ENCODE measurements at places on chromosomes 7 and 10.

DNA sequence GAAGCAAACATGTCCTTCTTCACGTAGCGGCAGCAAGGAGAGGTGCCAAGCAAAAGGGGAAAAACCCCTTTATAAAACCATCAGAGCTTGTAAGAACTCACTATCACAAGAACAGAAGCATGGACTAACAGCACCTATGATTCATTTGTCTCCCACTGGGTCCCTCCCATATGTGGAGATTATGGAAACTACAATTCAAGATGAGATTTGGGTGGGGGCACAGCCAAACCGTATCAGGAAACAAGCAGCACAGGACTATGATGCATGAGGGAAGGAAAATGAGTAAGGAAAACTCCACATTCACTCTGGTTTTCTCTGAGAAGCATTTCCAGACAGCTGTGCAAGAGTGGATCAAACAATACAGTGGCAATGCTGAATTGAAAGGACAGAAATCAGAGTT, 81.6 kb downstream of the RSU1 start:
- no peak for DNase-seq

GRCh38 chr7:135447748-135448147, 62.2 kb downstream of the CNOT4 start:
- DNase-seq: no peak

DNA sequence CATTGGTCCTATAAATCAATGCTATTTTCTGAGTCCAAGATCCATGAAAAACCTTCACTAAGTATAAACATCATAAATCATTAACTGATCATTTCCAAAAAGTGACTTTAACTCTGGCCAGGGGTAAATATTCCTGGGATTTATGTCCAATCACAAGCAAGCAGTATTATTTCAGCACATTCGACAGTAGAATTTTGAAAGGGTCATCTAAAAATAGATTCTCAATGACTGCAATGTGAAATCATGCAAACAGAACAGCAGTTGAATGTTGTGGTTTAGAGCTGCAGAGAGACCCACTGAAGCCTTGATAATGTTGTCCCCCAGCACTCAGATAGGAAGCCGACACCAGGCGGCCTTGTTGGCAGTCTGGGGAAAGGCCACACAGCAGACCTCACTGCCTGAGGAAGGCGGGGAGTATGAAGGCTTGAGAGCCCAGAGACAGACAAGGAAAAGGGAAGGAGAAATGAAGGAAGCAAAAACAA, 38.1 kb downstream of the FAM107B start:
- no peak for DNase-seq

DNA sequence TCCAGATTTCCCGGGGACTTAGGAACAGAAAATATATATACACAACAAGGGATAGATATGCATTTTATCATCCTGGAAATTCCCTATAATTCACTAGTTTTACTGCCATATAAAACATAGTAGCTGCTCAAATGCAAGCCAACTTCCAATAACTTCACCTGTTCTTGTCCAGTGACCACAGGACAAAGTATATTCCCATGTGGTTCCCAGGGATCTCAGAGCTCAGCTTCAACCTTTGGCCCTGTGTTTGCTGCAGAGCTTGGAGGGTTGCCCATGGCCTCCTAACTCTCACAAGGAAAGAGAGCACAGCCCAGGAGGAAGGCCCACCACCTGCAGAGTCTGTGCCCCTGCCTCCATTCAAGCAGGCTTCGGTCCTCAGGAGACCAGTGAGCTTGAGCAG, 4.5 kb upstream of the DRGX start:
- no peak for DNase-seq

- no peak for DNase-seq
These were observed 12.0 kb upstream of the ZNF467 start for GRCh38 chr7:149785402-149785801.

DNA sequence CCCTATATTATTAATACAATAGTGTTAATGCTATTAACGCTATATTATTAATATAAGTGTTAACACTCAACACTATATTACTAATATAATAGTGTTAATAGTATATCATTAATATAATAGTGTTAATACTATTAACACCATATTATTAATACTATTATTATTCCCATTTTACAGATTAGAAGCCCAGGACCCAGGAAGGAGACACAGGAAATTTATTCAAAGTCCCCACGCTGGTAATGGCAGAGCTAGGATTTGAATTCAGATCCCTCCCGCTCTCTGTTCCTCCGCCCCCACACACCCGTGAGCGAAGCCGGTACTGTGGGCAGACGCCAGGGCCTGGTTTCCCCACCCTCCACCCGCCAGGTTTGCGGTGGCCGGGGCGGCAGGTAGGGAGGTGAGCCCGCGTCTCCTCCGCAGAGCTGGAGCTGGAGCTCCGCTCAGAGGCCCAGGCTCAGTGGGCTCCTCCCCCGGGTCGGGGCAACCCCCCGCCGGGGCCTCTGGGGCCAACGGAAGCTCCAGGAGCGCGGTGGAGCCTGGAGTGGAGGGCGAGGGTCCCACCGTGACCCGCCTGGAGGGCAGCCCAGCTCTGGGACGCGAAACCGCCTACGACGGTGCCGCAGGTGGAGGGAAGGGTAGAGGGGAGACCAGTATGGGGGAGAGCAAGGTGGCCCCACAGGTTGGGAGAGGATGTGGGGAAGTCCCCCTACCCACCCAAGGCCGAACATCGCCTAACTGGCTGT, at the start of gene TMEM225B:
Gene TMEM225B (plus strand): TSS at position 506 of the 740 bp plus-strand sequence. CDS start 6,122 bp downstream, outside the sequence.
- no peak for DNase-seq

DNA sequence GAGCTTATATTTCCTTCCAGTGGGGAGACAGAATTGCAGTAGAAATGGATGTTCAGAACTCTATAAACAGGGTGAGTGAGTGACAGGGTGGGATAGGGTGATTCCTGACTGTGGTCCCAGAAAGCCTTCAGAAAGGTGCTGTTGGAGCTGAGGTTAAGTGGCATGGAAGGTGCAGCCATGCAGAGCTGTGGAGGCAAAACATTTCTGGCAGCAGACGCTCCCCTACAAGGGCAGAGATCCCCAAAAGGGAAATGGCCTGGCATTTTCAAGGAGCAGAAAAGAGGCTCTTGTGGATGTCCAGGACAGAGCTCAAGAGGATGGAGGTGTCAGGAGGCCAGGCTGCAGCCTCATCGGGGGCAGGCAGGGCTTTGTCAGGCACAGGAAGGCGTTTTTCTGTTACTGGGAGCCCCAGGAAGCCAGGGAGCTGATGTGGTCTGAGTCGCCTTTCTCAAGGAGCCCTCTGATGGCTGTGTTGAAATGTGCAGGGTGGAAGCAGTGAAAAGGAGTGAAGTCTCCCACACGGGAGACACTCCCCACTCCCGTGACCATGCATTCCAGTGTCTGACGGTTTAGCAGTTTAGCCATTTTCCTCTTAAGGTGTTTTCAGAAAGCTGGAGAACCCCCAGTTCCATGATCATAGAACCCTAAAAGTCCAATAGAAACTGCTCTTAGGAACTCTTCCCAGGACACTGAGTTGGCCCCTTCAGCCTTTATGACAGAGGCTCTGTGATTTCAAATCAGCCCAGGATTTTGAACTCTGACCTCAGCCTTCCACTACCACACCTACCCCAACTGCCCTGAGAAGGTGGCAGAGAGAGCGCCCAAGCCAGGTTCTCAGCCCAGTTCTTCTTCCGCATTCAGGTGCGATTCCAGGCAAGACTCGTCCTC, 96.2 kb downstream of the C10orf105 start:
- no peak for DNase-seq

GRCh38 chr10:11164551-11164802, 146.8 kb downstream of the CELF2 start:
- no peak for DNase-seq

GRCh38 chr7:27763983-27764508, 24.1 kb downstream of the TAX1BP1 start:
- no peak for DNase-seq

DNA sequence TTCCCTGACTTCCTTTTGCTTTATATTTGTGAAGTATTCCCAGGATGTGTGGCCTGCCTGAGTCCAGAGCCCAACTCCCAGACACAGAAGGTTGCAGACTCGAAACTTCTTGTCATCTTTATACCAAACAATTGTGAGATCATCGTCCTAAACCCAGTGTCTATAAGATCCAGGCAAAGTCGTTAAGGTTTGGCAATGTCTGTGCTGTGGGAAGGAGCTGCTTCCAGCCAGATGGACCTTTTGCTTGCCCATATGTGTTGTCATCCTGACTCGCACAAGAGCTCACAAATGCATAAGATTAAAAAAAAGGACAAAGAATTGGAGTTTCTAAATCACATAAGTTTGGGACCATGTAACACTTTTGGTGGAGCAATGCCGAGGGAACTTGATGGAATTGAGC, 37.0 kb downstream of the WNT2 start:
- no peak for DNase-seq

DNA sequence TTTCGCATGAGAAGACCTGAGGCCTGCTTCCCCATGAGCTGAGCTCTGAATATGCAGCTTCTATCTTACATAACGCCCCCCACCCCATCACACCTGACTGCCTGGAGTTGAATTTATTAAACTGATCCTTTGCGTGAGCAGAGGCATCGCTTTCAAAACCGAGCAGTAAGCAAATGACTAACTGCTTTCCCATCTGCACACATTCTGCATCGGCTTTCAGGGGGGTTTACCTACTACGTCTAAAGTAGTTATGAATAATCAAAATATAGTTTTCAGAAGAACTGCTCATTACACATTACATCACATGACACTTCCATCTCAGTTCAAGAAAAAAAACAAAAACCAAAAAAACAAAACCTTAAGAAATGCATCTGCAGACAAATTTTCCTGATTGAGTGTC, 54.7 kb upstream of the EGR2 start:
- no peak for DNase-seq

GRCh38 chr10:53406532-53406931, 633.9 kb upstream of the MBL2 start:
- DNase-seq: no peak

- DNase-seq: no peak
These were observed 16.5 kb downstream of the PLXDC2 start for GRCh38 chr10:19832699-19833098.

- no peak for DNase-seq
These were observed 54.5 kb downstream of the CUL1 start for GRCh38 chr7:148753224-148753623.

DNA sequence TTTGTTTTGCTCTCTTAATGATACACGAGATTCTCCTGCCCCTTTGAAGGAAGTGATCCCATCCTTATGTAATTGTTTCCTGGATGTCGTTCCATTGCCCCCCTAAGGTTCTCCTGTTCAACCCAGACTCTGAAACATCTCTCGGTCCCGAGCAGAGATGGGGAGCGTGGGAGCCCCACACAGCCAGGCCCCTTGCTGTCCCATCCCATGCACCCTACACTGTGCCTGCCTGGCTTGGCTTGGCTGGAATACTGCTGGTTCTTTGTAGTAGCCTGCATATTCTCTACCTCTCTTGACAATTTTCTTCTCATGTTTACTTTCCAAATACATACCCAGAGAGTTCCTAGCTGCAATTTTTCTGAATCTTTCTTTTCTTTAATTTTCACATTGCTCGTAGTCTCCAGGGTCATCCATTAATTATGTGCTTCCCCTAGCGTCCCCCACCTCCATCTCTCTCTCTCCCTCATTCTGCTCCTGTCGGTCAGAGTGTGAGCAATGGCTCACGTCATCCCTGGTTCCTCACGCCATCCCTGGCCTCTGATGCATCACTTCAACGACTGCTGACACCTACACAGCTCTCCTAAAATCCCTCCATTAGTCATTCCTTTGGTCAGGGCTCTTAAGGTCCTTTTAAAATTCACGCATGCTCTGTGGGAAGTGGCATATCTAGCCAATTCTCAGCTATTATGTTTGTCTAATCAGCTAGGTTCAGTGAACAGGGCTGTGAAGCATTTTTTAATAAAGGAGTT, 32.5 kb upstream of the GPR158 start:
- DNase-seq: no peak

DNA sequence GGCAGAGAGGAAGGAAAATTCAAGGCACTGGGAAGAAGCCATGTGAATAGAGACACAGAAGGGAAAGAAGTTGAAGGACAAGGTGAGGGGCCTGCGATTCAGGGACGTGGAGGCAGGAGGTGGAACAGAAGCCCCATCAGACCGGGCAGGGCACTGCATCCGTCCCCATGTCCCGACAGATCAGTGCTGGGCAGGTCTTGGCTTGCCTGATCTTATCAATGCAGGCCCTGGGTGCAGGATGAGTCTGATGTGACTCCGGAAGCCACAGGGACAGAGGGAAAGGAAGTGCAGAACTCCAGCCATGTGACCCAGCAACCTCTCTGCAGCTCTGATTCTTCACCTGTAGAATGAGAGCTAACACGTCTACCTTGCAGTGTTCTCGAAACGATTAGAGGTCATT, 136.2 kb upstream of the CTBP2 start:
- no peak for DNase-seq

DNA sequence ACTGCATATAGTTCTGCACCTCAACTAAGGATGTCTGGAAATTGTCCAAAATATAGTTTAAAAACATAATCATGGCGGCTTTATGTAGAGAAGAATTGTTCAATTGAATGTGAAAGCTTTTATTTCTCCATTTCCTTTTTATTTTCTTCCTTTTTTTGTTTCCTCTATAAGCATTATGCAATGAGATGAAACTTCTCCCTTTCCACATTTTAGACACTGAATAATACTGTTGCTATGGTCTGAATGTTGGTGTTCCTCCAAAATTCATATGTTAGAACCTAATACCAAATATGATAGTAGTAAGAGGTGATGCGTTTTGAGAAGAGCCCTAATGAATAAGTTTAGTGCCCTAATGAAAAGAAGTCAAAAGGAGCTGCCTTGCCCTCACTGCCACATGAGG, 175.0 kb downstream of the RNLS start:
- no peak for DNase-seq

GRCh38 chr7:33802600-33802999, 102.7 kb upstream of the BMPER start:
- no peak for DNase-seq

- no peak for DNase-seq
These were observed 21.3 kb downstream of the MKX start for GRCh38 chr10:27724287-27724686.

GRCh38 chr7:249989-250388, 40.0 kb upstream of the FOXL3 start:
- no peak for DNase-seq

DNA sequence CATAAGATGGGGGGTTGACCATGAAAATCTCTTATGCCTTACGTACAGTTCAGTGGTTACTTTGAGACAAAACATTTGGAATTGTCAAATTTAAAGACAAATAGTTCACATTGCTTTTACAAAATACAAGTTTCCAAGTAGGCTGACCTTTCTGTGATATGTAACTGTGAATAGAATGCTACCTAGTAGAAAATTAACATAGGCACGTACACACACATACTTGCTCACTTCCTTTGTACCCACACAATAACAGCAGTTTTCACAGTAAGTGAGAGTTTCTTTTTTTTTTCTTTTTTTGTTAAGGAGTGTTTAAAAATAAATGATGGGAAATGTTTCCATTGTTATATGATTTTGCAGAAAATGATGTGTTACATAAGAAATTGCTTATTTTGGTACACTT, 53.3 kb upstream of the SP8 start:
- no peak for DNase-seq

GRCh38 chr7:73345538-73345937, 17.6 kb downstream of the FKBP6 start:
- DNase-seq: no peak

DNA sequence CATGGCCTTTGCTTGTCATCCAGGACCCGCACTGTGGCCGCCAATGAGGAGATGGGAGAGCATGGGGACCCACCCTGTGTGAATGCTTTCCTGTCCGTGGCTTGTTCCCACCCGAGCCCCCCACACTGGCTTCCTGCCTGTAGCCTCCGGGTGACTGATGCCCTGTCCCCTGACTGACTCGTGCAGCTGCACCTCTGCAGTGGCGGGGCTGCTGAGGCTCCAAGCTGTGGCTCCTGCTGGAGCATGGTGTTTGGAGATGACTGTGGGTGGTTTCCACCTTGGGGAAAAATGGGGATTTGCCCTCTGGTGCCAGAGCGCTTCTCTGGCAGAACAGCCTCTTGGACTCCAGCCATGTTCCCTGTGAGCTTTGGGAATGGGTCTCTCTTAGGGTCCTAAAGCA, 2.1 kb downstream of the CAMK1D start:
- no peak for DNase-seq

Measured in substantia nigra (tissue), 51 donors.